ENCODE measurements at places on chromosomes 5 and 9.

GRCh38 chr9:38368731-38369130, 23.8 kb upstream of the ALDH1B1 start:
- no peak for DNase-seq

- DNase-seq = no peak
Observed at GRCh38 chr9:123679330-123679987, 250.5 kb downstream of the DENND1A start.

DNA sequence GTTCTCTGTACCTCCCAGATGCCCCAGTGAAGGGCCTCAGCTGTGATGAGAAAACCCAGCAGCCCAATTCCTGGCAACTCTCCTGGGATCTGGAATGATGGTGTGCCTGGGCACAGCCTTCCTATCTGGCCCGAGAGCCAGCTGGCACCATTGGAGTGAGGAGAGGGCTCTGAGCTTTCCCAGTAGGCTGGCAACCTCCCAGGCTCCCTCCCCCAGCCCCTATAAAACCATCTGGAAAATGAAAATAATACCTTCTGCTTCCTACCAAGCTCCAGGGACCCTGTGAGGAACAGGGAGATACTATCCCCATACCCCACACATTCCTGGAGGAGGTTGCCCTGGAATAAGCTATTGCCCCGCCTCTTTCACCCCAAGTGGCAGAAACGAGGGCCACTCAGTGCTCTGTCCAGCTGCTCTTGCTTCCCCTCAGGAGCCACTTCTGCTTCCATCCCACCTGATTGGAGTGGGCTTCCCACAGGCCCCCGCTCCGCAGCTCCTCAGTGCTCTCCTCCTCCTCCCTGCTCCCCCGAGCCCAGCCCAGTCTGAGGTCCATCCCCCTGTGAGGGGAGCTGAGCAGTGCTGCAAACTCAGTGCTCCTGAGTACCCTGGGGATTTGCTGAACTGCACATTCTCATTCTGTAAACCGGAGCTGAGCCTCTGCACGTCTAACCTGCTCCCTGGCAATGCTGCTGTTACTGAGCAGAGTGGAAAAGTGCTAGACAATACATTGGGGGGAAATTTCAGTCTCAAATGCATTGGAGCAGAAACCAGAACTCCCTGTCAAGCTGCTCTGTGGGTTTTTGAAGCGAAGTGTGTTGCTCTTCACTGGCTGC, 74.7 kb downstream of the THBS4 start:
- no peak for DNase-seq

DNA sequence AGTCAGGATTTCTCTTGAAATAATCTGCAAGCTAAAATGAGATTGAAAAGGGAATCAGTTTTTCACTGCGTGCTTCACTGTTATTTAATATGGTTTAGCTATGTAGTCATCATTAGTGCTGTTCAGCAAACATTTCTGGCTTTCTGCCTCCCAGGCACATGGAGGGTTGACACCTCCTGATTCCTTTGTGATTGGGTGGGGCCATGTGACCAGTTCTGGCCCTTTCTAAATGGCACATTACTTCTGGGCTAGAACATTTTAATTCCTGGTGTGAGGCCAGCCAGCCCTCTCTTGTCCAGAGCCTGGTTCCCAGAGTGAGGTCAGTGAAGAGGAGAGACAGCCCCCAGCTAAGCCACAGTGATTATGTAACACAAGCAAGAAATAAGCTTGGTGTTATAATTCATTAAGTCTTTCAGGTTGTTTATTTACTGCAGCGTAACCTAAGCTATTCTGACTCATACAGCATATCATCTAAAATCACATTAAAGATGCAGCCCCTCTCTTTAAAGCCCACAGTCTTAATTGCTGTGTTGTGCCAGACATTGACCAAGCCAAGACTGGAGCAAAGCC, 17.4 kb upstream of the ARSI start:
- no peak for DNase-seq

DNA sequence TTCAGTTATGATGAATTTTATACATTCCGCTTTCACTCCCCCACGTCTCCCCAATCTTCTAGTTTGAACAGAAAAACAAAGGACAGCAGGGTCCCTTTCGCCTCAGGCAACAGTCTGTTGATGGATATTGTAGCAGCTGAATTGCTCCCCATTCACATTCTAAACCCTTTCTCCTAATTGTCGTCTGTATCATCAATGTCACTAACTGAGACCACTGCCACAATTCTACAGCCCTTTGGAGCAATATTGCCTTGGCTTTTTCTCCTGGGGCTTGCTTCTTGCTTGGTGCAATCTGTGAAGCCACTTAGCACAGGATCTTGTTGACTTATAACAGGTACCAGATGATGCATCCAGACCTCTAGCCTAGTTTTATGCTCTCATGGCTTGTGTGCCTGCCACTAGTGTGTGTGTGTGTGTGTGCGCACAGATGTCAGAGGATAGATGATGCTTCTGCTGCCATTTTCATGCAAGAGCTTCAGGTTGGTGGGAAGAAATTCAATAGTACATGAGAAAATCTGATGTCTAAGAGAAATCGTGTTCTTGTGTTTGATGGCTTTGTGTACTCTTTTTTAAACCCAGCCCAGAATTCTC, 195.2 kb upstream of the ISL1 start:
- DNase-seq = no peak

DNA sequence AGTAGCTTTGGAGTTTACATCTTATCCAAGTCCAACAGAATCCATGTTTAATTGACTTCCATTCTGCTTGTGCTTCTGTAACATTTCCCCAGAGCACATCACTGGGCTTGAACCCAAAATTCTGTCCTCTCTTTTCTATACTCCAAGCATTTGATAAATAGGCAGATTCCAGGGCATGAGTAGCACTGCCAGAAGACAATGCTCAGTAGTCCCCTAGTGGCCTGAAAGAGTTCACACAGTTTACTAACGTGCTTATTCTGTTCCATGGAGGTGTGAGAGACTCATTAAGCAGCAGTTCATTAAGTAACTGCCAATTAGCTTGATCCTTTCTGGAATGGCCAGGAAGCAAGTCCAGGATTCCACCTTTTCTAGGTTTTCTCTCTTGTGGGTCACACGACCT, 9.4 kb upstream of the GABRA6 start:
- no peak for DNase-seq

DNA sequence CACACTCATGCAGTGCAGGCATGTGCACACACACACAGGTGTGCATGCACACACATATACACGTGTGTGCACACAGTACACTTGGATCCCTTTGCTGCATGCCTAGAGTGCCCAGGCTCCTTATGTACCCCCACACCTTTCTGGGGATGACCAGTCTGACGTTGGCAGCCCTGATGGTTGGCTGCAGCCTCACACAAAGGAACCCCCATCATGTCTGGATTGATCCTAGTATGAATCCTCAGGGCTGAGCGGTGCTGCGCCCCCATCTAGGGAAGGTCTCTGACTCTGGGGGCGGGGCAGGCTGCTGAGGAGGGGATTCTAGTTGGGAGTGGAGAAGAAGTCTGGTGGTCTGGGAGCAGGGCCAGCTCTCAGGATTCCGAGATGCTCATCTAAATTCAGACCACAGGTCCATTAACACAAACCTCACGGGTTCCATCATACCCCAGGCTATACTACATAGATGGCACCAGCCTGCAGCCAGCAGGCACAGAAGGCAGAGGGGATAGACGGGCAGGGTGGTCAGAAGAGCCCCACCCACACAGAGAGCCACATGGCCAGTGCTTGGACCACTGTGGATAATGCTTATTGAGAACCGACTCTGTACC, 50.5 kb upstream of the OLFM1 start:
- no peak for DNase-seq

DNA sequence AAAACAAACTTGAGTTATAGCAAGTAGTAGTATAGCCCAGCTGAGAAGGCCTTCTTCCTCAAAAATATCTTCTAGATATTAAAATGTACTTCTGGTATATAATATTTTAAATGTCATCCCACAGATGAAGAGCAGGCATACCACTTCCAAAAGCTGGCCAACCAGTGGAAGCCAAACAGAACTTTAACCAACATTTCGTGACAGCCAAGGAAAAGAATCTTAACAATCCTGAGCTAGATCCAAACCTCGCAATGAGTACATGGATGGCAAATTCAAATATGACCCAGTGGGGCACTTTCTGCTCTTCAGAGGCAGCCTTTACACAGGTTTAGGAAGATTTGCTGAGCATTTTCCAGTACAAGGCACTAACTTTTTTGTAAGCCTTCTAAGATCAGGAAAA, 91.8 kb upstream of the ACO1 start:
- no peak for DNase-seq

- DNase-seq = no peak
Observed at GRCh38 chr9:124179196-124180071, 78.3 kb upstream of the NEK6 start.
